Eye (tissue), 1 donor: ENCODE measurements at places on chromosomes 2 and 18.

GRCh38 chr2:17981936-17982335, 103.5 kb downstream of the KCNS3 start:
- no peak for DNase-seq

DNA sequence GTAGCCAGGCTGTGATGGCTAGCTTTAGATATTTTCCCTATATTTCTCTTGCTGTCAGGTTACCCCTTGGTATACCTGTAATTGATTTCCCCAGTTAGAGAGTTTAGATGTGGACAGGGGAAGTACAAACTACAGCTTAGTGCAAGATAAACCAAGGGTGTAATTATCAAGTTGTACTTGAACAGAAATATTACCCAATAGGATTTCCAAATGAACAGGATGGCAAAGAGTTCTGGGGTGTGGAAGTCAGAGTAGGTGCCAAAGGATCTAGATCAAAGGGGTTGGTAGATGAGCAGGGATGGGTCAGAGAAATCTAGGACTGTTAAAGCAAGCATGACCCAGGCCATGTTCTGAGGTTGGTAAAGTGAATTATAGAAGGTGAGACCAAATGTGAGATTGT, 585.2 kb downstream of the CCDC85A start:
- no peak for DNase-seq

DNA sequence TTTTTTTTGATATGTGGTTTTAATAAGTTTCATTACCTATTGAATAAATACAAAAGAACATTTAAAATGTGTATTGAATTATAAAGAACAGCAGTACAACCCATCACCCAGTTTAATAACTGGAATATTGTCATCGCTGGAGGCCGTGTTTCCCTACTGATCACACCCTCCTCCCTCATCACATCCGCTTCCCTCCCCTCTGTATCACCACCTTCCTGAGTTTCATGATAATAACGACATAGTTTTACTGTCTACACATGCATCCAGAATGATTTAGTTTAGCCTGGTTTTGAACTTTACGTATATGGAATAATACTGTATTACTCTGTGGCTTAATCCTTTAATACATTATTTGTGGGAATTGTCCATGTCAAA, 2.1 kb downstream of the SERPINB8 start:
- no peak for DNase-seq

DNA sequence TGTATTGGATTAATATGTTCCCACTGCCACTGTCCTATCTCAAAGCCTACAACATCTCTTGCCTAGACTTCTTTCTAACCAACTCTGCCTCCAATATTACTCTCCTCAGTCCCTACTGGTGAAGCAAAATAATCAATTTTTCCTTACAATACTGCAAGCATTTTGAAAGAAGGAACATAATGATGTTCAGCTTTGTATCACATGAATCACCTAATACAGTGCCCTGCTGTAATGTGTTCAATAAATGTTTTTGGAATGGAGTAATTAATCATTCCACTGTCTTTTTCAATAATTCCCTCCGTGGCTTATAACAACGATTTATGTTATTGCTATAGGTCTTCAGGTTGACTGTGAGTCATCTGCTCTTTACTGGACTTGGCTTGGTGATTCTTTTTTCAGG, 356.4 kb downstream of the TDRD15 start:
- no peak for DNase-seq

DNA sequence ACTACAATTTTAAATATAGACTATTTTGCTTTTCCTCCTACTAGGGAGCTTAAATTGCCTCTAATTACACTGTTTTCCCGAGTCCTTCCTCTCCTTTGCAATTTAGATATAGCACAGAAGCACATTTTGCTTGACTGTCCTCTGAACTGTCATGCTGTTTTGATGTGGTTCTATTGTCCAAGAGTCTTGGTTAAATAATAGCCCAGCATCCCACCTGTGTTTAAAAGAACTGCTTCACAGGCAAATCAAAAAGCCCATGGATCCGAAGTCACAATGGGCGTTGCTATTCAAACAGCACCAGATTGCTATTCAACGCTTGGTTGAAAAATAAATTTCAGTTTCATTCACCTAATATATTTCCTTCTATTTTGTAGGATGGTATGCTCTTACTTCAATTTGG, 22.3 kb upstream of the ACTR3 start:
- DNase-seq = no peak
